ENCODE measurements at places on chromosomes 2 and 18.

DNA sequence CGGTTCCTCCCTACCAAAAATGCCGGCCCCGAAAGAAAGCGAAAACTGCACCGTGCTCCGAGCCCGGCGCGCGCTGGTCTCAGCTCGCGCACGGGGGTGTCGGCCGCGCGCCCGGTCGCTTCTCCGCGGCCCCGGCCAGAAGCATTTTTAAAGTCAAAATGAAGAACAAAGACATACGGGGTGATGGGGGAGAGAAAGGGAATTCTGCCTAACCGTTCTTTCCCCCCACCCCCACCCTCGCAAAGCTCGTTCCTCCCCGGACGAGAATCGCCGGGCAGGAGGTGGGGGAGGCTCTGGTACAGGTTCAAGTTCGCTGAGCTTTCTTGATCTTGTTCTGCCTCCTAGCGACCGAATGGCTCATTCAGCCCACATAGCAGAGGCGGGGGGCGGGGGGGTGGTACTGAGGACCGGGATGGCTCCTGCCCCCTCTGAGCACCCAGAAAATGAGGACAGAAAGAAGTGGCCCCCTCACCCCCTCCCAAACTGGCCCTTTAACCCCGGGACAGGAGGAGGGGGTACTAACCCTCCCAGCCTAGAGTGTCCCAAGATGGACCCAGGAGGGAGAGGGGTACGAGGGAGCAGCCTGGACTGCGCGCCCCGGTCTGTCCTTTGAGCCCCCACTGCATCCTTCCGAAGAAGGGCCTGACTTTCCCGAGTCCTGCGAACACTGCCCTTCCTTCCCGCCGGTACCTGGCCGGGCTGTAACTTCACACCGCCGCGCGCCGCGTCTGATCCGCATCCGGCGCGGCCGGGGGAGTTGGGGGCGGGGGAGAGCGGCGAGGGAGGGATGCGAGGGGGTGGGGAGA, 3.1 kb downstream of the BCL11A start:
- DNase-seq = no peak

DNA sequence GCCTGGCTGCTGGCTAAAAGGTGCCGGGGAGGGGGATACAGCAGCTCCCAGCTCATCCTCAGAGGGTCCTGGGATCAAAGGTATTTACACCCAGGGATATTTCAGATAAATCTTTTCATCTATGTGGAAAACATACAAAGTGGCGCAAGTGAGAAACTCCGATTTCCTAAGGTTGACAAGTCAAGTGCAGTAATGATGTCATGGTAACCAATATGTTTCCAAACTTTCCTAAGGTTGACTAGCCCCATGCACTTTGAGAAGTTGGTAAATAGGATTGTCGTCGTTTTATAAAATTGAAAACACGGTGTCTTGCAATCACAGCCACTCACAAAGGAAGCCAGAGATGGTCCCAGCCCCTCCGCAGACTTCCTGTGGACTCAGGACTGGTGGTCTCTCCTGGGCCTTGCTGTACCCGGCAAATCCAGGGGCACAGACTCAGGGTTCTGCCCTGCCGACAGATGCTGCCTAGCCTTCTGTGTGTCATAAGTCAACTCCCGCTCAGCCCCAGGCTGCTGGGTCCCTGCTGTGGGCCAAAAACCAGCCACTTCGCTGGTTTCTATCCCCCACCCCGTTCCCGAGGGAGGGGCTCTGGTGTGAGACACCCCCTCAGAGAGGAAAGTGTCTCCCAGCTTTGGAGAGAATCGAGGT, 111.2 kb upstream of the PPP1CB start:
- no peak for DNase-seq

DNA sequence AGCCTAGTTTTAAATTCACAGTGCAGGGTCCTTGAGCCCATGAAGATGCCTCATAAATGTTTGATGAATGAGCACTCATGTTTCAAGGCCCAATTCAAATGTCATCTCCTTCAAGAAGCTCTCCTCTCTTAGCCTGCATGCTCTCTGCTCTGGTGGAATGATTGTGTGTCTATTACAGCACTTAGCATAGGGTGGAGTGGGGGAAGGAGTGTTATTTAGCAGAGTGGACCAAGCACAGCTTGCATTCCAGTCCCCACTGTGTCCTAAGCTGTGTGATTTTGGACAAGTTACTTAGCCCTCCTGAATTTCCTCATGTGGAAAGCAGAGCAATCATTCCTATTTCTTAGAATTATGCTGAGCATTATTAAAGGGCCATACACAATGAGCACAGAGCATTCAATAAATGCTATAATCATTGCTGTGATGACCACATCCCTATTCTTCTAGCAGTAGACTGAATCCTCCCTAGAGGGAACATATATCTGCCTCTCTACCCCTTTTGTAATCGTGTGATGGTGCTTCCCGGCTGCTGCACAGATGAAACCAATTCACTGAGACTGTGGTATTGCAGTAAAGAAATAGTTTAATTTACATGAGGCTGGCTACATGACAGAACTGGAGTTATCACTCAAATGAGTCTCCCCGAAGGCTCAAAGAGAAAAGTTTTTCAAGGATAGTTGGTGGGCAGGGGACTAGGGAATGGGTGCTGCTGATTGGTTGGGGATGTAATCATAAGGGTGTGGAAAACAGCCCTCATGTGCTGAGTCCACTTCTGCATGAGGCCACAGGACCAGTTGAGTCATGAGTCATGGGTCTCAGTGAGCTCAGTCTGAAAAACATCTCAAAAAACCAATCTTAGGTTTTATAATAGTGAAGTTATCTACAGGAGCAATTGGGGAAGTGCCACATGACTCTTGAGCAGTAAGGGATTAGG, 173.4 kb upstream of the NDUFV2 start:
- no peak for DNase-seq

DNA sequence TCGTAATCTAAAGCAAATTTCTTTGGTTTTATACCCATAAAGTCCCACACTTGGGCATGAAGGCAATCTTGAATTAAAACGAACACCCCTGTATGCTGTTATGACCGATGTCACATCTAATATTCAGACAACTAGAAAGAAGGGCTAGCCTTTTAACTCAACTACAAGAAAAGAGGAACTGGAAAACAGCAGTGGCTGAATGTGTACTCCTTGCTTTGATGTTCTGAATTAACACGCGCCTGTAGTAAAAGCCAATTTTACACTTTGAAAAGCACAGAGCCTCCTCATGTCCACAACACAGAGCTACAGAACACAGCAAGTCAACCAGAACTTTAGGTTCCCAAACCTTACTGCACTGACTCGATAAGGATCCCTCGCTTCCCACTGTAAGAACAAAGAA, 147.6 kb downstream of the HDAC4 start:
- DNase-seq = no peak

GRCh38 chr2:81481242-81481993, 1176.9 kb upstream of the LRRTM1 start:
- no peak for DNase-seq

GRCh38 chr2:56450047-56450446, 266.3 kb downstream of the CCDC85A start:
- no peak for DNase-seq

DNA sequence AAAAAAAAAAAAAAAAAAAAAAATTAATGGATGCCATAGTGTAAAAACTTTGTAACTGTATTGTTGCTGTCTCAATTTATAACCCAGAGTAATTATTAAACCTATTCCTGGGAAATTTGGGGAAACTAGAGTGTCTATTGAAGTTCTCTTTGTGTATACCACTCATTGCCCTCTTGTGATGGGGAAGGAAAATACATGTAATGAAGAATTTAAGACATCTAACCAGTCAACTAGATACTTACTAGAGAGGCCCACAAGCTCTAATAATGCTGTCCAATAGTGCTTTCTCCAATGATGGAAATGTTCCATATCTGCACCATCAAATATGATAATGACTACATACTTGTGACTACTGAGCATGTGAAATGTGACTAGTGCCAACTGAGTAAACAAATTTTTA, 168.5 kb upstream of the SLC39A10 start:
- no peak for DNase-seq
